ENCODE measurements at places on chromosomes 3 and 15.

DNA sequence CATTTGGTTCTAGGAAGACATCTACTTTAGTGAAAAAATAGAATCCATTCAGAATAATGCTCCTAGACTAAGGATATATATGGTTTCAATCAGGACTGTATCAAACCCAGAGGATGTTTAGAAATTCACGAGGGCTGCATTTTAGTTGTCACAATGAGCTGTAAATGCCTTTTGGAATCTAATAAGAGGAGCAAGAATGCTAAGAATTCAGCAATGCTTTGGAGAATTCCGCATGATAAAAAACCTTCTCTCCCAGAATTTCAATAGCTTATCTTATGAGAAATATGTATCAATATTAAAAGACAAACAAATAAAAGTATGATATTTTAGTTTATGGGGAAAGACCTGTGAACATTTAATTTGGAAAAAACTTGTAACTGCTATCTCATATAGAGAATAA, 885.1 kb downstream of the ZPLD1 start:
- no peak for DNase-seq

DNA sequence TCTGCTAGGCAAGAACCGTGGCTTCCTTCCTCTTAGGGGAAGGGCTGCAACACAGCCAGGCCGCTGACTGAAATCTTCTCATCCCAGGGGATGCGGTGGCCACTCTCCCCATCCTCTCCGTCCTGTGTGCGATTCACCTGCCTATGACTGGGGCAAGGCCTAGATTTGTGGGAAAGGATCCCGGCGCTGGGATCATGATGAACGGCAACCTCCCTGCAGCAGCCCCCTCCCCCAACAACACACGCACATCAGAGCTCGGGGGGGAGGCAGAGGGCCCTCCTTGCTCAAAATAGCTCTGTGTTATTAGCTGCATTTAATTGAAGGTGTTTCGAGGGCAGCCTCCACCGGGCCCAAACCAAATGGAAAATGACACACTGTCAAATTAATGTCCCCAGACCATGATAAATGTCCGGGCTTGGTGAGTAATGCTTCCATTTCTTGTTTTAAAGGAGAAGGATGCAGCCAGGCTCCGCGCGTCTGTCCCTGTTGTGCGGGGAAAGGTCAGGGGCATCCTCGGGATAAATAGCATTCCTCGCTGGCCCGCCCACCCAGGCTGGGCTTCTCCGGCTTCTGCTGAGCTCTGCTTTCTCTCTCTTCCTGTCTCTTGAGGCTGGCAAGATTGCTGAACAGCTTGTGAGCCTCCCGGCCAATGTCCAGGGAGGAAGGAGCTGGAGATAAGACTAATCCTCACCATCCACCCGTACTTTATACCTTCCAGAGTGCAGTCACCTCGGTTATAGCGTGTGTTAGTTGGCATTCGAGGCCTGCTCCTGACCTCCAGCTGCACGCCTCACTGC, 56.4 kb upstream of the TLE3 start:
- no peak for DNase-seq

GRCh38 chr15:37765786-37766185, 168.7 kb upstream of the TMCO5A start:
- DNase-seq, result peak; percentile 13

- DNase-seq, result no peak
These were observed 23.3 kb downstream of the SLC6A6 start for GRCh38 chr3:14425581-14426304.

- DNase-seq, result peak; percentile 90
These were observed 10.8 kb downstream of the EIF2AK4 start for GRCh38 chr15:39944726-39945125.

DNA sequence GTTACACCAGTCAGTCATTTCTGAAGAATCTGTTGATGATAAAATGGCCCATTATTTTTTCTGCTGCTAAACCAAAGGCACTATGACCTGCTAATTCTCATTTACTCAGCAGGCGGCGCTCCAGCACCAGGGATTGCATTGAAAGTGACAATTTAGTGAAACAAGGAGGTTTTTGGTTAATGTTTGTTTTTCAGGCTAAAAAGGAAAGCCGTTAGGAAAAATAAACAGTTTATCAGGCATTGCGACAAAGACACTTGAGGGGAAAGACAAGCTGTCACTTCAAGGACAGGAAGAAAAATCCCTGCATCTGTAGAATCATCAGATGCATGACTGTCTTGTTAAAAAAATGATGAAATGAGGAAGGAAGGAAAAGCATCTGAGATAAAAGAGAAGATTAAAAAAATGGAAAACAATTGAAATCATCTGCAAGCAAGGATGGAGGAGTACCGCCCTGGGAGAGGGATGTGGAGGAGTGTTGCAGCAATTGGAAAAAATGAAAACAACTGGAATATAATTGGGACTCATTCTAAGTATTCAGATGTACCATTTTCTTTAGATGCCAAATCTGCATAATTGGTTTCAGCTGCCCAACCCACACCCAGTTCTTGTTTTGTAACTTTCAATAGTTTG, 54.0 kb downstream of the NR1D2 start:
- peak; percentile 65 for DNase-seq

Data from astrocyte of the spinal cord (primary cell).